Stimulated activated CD4-positive, alpha-beta T cell treated with anti-CD3 and anti-CD28 coated beads, Interleukin-15, amount 100 ng/mL, for 1 hour (primary cell): ENCODE measurements at places on chromosomes 7 and 10.

DNA sequence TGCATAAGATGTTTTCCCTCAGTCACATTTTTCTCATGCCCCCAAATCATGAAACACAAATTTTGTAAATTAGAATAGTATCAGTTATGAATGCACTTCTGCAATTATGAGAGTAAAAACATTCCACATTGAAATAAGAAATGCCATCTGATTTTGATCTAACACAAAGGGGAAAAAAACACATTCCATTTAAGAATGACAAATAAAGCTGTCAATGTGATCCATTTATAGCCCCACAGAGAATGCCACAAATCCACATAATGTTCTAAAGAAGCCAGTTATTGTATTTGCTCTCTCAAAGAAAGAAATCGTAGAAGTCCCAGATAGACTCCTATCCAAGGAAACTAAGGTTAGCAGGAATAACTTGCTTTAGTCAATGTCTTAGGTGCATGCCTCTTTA lies 48.7 kb upstream of the RHOBTB1 start:
- no peak for DNase-seq

GRCh38 chr7:48718731-48719378 lies 205.5 kb upstream of the CDC14C start:
- DNase-seq, result no peak

DNA sequence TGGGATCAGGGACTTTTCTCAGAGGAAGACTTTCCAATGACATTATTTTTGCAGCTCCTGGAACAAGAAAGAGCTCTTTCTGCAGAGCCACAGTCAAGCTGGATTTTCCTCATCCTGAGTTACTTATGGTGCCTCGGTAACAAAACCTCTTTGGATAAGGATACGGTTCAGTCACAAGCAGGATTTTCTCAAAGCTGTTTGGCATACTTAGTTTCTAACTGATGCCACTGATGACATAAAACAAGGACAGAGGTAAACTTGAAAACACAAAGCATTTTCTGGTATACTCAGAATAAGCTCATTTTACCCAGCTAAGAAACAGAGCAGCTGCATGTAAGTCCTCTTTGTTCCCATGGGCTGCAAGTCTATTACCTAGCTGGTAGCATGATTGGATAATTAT lies 340.9 kb upstream of the MEOX2 start:
- no peak for DNase-seq

DNA sequence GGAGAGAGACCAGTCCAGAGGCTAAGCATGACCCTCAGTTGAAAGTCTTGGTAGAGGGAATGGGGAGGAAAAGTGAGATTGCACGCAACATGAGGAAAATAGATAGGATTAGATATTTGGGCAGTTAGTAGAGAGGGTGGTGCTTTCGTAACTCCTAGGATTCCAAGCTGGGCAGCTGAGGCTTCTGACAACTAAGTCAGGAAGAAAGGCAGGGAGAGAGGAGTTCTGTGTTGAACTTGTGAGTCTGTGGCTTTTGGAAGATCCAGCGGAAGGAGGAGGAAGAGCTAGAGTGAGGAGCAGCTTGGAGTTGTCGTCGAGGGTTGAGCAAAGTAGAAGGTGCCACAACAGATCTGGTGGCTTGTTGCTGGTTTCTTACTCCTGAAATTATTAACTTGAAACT lies 21.8 kb downstream of the CUL1 start:
- DNase-seq, result no peak

- DNase-seq, result no peak
Observed at GRCh38 chr10:90816466-90816865, 41.4 kb downstream of the HTR7 start.

DNA sequence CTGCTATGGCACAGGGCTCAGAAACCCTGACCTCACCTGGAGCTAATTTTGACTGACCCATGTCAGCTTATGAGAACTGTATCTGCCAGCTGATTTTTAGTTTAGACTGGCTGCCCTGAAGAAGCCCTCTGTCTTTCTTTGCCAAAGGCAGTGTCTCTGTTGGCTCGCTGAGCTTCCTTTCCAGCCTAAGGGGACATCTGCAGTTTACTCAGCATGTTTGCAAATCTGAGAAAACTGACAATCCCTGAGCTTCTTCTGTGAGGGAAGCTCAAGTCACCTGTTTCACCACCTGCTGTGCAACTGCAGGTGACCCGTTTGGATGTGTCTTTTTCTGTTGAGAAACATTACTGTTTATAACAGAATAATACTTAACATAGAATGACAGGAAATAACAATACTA lies 46.0 kb downstream of the PRKAR2B start:
- no peak for DNase-seq

- no peak for DNase-seq
Observed at GRCh38 chr7:105647591-105647990, 66.3 kb upstream of the EFCAB10 start.

DNA sequence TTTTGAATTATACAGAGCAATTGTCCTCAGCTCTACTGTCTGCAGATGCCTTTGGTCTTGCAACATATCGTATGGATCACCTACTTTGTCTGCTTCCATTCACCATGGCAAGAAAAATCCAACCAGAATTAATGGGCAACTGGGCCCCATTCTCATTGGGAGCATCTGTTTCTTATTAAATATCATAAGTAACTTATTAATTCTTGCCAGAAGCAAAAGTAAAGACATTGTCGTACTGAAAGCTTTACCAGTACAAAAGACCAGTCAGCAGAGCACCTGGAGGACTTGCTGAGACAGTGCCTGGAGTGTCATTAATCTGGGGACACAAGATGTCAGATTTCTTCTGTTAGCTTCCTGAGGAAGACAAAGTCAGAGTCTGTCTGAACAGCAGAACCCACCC lies 404.5 kb downstream of the INHBA start:
- no peak for DNase-seq

DNA sequence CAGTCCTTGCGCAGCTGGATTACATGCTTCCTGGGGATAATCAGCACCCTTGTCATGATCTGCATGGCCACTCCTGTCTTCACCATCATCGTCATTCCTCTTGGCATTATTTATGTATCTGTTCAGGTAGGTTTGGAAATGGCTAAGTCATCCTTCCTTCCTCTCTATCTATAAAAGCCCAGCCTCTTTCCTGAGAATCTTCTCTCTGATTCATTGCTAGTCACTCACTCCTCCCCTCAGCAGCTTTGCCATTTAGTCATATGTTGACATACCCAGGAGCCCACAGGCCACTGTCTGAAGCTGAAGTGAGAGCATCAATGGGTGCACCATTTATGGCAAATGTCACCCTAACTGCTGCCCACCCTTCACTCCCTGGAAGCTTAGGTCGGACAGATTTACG lies 52.0 kb downstream of the ABCC2 start:
- DNase-seq, result no peak

DNA sequence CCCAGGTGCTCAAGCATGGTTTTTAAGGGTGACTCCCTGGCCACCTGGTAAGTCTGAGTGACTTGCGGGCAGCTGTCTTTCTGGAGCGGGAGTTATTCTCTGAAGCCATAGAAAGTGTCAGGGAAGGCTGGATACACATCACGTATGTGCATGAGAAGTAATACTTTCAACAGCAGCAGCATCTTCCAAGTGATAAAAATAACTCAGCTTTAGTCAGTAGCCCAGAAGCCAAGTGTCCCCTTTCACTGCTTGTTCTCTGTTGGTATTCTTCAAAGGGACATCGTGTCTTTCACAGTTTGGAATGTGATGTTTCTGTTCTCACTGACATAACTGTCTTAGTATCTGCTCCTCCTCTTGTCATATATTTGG lies 97.6 kb downstream of the KIAA1217 start:
- DNase-seq, result no peak

- no peak for DNase-seq
Observed at GRCh38 chr7:108322046-108322445, 134.2 kb downstream of the NRCAM start.

GRCh38 chr7:105164751-105165150 lies 150.7 kb downstream of the KMT2E start:
- no peak for DNase-seq

DNA sequence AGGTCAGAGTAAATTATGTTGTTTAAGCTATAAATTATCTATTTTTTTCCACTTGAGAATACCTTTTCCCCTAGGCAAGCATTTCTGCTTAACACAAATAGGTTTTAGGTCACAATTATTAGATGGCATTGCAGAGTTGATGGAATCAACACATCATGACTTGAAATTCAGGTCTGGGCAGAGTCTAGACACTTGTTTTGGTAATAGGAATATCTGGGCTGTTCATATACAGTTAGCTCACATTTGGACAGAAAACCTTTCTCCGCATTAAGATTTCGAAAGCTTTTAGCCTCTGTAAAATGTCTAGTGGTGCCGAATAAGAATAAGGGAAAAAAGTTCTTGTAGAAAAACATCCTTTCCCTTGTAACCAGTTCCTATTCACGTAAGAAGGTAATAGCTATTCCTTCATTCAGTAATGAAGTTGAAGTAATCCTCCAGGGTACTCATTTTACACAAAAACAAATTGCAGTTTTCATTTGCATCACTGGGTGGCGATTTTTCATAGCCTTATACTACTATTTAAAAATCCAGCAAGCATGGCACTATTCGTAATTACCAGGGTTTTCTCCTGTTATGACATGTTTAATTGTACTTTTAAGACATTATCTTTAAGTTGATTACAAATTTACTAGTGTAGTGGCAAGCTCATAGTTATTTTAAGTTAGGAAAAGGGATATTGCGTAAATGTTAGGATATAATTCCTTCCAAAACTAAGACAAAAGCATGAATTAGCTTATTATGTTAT lies 37.0 kb downstream of the RPA3 start:
- no peak for DNase-seq

- DNase-seq, result no peak
Observed at GRCh38 chr7:18607025-18607424, 111.5 kb downstream of the HDAC9 start.

DNA sequence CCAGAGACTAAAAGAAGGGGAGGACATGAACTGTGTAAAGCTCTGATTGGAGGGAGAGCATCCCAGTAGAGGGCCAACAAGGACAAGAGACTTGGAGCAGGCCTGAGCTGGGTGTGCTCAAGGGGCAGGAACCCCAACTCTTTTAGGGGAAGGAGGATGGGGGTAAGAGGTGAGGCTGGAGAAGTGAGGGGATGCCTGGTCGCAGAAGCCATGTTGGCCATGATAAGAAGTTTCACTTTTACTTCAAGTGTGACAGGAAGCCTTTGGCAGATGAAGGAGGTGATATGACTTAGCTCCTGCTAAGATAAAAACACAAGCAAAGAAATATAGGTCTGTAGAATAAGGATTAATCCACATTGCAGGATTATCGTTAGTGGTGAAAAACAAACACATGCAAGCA lies 208.3 kb downstream of the JAZF1 start:
- DNase-seq, result no peak

- DNase-seq, result no peak
Observed at GRCh38 chr7:17661982-17662585, 278.2 kb downstream of the SNX13 start.
